RWPE1 (cell line): ENCODE measurements at places on chromosomes 5 and 9.

GRCh38 chr9:125497906-125498305 is 209.1 kb downstream of the MAPKAP1 start:
- no peak for DNase-seq

GRCh38 chr5:54832858-54833257 is 152.5 kb downstream of the ESM1 start:
- no peak for DNase-seq

- peak; percentile 78 for DNase-seq
Observed at GRCh38 chr9:77457916-77458592, 190.1 kb downstream of the GNA14 start.

- no peak for DNase-seq
Observed at GRCh38 chr9:92188969-92189781, 74.0 kb upstream of the SPTLC1 start.

GRCh38 chr5:74673011-74673790 is 11.8 kb upstream of the HEXB start:
- DNase-seq = peak; percentile 45

DNA sequence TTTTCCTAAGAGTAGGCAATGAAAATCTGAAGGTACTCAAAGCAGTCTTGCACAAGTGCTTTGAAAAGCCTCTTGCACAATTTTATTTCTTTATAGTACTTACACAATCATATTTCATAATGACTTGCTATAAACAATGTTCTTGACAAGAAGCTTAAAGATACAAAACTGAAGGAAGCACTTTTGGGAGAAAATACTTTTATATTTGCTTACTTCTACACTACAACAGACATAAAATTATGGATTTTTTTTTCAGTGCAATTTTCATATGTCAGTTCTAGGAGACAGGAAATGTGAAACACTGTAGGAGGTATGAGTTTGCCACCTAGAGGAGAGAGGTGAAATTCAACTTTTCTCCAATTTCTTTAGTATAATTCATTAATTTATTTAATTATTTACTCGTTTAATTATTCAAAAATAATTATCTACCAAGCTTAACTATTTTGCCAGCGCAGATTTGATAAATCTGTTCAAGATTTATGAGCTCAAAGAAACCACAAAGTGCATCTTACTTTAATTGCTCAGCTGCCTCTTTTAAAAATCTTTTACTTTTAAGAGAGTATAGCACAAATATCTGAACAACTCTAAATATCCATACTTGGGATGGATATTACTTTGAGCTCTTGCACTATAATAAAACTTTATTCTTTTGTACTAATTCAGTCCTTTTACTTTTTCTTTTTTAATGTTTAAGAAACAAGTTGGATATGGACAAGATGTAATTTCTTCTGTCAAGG is 29.0 kb upstream of the CDKN2B start:
- DNase-seq = peak; percentile 50

- DNase-seq = peak; percentile 82
Observed at GRCh38 chr5:180209137-180209581, at the start of gene RASGEF1C. Gene RASGEF1C (minus strand): TSS chr5:180209211. CDS start chr5:180138052, 71,159 bp downstream.

DNA sequence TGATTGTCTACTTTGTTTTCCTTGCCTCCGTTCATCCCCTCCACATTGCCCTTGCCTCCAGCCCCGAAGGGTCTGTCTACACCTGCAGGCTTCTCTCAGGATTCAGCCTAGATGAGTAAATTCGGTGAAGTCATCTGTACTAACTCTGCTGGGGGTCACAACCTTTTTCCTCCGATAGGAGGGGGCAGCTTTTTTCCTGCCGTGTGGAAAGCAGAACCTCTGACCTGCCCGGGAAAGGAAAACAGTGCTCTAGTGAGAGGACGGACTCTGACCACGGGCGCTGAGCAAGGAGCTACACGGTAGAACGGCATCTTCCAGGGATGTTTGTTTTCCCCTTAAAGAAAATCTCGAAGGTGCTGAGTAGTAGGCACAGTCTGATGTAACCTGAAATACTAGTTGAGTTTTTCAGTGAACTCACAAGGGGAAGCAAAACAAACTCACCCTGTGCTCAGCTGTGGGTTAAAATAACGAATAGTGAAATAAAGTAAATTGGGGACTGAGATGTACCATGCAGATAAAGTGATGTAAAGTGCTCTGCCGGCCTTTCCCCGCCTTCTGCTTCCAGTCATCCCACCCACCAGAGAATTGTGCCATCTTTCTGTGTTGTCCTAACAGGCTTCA is 281.8 kb downstream of the AOPEP start:
- DNase-seq = no peak

- no peak for DNase-seq
Observed at GRCh38 chr5:8288897-8289516, 420.1 kb downstream of the MTRR start.

GRCh38 chr9:36987891-36988290 is 46.2 kb downstream of the PAX5 start:
- peak; percentile 33 for DNase-seq

DNA sequence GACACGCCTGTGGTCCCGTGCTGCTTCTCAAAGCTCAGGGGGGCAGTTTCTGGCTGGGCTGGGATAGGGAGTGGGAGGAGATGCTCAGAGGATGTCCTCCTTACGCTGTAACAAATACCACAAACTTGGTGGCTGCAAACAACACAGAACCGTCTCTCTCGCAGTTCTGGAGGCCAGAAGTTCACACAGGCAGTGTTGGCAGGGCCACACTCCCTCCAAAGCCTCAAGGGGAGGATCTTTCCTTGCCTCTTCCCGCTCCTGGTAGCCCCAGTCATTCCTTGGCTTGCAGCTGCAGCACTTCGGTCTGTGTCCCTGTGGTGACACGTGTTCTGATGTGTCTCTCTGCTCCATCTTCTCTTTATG is 10.4 kb upstream of the ORM1 start:
- no peak for DNase-seq

DNA sequence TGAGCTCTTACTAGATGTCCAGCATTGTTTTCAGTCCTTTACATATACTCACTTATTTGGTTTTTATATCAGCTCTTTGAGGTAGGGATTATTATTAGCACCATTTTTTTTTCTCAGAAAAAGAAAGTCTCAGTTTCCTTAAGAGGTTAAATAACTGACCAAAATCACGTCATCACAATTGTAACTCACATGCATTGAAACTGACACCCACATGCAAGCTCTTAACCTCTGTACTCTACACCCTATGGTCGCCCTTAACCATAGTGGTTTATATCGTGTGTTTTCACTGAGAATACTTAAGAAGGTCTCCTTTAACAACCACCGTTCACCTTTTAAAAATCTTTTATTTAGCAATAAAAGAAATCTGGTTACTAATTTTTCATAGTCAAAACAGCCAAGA is 61.0 kb downstream of the PRDM6 start:
- DNase-seq = no peak

DNA sequence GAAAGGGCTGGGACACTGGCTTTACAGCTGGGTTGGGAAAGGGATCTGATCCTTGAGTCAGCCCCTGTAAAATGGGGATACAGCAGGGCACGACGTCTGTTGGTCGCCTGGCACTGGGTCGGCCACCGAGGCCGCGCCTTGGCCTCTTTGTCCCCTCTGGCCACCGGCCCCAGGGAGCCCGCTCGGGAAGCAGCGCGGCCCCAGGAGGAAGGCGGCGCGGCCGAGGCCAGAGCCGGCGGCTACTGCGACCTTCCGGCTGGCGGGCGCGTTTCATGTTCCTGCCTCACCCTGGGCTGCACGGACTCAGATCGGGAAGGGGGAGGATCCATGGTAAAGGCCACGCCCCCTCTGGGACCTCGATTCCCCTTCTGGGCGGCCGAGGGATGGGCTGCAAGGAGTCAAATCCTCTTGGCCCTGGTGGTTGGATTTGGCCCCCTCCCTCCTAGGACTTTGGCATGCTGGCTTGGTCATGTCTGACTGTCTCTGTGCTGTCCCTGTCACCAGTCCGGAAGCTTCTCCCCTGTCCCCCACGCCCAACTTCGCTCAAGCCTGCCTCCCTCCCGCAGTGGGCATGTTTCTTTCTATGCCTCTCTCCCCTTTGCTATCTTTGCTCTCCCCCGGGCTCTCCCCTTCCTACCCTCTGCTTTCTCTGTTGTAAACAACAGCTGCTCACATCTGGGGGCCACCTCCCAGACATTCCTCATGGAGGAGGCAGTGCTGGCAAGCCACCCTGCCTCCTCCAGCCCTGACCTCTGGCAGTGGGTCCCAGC is 25.8 kb downstream of the FPGS start:
- peak; percentile 57 for DNase-seq

DNA sequence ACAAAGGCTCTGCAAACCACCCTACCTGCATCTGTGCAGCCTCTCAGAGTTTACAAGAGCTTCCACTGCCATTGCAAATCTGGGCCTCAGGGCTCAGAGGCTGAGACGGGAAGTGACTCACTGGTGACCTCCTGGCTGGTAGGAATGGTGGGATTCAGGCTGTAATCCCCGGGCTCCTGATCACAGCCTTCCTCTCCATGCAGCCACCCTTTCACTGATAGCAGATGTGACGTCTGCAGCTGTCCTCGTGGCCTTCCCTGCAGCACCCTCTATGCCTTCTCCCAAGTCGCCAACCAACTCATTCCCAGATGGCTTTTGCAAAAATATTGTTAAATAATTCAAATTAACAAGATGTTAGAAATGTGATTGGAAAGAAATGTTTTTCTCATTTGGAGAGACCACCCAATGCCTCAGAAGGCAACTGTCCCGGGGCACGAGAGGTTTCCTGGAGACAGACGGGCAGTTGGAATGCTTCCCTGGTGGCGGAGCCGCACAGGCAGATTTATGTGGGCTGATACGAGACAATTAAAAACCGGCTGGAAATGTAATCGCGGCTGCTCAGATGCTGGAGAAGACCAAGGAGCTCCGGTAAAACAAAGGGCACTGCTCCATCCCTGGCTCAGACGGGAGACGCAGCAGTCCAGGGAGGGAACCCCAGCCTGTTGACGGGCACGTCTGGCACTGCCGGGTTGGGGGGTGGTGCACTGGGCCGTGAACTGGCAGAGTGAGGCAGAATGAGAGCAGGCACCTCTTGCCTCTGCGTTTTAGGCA is 34.4 kb upstream of the SLC25A51 start:
- peak; percentile 83 for DNase-seq

DNA sequence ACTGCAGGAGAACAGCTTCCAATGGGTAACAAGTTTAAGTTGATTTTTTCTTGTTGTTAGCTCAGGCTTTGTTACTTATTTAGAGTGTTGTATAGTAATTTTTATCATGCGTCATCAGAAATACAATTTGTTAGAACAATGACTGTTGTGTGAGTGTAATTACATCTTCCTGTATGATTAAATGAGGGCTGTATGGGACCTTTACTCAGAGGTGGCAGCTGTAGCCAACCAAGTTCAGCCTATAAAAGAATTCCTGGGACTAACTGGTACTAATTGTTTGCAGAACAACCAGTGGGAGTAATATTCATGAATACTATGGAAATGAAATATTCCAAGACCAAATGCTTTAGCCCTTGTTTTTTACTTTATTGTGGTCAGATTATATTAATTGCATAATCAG is 30.8 kb upstream of the TJP2 start:
- DNase-seq = no peak

DNA sequence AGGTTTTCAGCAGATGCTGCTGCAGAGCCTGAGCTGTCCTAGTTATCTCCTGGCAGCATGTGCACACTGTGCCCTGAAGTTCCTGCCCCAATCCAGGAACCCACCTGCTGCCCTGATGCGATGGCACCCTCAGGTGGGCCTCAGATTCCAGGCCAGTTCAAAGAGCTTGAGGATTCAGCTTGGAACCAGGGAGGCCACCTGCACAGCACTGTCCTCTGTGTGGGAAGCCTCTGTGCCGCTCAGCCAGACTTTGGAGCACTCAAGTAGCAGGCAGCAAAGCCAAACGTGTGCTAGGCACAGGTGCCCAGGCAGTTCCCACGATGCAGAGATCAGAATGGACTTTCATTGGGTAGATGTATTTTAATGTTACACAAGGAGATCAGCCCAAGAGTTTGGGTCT is 132.8 kb upstream of the RAPGEF1 start:
- no peak for DNase-seq

DNA sequence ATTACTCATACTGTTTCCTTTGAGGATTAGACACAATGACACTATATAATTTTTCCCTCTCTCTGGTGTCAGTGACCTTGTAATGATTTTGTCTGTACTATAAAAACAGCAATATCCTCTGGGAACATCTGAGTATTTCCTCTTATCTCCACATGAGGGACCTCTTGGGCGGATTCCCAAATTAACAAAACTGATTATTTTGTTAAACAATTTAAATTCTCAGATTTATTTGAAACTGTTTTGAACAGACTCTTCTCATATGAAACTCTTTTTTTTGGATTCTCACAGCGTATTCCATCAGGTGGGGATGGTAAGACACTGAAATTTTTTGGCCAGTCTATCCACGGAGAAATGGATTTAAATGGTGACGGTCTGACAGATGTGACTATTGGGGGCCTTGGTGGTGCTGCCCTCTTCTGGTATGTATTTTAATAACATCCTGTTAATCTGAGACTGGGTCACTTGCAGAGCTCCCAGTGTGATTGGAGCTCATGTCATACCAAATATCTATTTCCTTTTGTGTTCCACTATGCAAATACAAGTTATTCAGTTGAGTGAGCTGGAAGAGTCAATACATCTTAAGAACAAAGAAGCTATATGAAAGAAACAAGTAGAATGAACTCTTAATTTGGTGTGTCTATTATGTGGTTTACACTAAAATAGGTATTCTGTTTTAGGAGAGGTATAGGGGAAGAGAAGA is 73.8 kb upstream of the ITGA2 start:
- peak; percentile 88 for DNase-seq

DNA sequence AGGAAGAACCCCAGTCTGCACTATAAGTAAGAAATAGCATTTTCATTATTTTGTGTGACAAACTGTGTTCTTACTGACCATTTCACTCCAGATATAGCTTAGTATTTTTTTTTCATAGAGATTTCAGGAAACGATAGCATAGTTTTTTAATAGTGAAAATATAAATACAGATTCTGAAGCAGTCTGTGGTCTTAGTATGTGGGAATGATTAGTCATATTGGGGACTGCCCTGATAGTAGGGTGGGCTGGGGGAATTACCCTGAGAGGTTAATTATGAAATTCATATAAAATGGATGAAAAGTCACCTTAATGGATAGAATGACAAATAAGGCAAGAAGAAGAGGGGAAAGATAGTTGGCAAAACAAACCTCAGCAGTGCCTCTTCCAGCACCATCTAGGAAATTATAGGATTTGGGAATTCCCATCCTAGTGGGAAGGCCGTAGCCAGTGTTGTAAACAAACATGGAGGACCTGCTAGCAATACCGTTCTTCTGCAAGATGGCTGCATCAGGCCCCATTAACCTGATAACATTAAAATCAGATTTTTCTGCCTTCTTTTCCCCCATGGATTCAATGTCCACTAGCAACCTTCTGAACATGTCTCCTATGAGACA is 23.7 kb upstream of the NR3C1 start:
- DNase-seq = no peak

DNA sequence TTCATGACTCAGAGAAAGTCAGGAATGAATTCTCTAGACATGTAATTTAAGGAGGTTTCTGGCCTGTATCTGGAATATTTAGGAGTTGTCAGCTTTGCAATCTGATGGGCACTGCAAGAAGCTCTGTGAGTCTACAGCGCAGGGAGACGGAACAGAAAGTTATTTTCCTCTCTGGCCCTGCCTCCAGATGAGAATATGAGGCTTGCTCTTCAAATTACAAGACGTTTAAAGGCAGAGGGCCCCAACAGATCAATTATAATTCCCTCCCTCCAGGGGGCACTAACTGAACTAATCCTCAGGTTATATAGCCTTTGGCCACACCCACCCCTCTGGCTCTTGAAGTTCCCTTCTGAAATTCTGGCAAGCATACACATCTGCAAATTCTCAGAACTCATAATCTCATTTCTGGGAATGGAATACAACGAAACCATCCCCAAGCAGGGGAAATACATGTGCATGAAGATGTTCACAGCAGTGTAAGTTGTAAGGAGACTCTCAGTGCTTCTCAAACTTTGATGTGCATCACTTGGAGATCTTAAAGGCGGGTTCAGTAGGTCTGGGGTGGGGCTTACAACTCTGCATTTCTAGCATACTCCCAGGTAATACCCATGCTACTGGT is 307.6 kb downstream of the CWC27 start:
- DNase-seq = peak; percentile 51
